ENCODE measurements at places on chromosomes 1 and 21.

- no peak for DNase-seq
Observed at GRCh38 chr1:164720440-164721227, 161.7 kb downstream of the PBX1 start.

- no peak for DNase-seq
Observed at GRCh38 chr1:117370071-117370470, 2.8 kb downstream of the MAN1A2 start.

- no peak for DNase-seq
Observed at GRCh38 chr1:5768014-5768413, 224.2 kb downstream of the NPHP4 start.

DNA sequence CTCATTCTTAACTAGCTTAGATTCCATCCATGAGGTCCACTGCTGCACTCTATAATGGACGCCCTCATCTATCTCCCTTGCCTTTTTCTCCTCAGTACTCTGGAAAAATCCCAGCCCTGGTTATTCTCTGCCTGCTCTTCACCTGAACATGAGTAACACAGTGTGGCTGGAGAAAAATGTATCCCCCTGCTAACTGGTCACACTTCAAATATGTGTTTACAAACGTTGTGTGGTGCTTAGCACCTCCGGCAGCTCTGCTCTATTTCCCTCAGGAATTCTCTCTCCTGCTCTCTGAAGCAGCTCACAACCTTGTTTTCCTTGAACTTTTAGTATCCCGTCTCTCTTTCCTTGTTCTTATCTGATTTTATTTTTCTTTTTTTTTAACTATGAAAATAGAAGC is 4.1 kb downstream of the SCCPDH start:
- DNase-seq: no peak

- DNase-seq: peak; percentile 17
Observed at GRCh38 chr1:101203820-101204540, 32.8 kb upstream of the S1PR1 start.

Data from NCI-H187 (cell line).